ENCODE measurements at places on chromosomes 16 and 17.

- no peak for DNase-seq
These were observed 2.1 kb upstream of the CACNG1 start for GRCh38 chr17:67041941-67042899.

DNA sequence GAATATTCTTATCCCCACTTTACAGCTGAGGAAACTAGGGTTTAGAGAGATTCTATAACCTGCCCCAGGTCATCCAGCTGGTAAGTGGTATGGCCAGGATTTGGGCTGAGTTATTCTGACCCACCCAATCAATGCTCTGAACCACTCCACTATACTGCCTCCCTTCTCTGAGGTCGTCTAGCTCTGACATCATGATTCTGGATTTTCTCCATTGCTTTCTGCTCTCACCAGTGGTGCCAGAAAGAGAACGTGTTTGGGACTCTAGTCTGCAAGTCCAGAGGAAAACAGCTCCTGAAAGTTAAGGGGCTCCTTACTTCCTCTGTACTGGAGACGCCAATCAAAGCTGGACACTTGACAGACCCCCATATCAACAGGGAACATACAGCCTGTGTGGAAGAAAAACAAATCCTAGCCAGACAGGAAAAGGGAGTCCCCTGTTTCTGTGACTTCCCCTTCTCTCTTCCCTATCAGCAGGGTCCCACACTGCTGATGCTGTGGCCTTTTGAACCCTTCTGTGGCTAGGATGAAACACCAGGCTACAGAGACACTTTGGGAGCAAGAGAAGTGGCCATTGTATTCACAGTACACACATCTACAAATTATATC lies 6.0 kb upstream of the EZH1 start:
- DNase-seq: no peak

DNA sequence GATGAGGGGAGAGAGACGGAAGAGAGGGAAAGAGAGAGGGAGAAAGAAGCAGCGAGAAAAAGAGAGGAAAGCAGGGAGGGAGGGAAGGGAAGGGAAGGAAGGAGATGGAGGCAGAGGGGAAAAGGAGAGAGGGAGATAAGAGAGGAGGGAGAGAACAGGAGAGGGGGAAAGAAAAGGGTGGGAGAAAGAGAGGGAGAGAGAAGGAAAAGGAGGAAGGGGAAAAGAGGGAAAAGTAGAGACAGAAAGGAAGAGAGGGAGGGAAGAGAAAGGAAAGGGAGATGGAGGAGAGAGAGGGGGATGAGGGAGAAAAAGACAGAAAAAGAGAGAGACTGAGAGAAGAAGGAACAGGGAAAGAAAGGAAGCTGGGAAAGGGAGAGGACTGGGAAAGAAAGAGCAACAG lies 814.4 kb downstream of the CDH11 start:
- DNase-seq: no peak

DNA sequence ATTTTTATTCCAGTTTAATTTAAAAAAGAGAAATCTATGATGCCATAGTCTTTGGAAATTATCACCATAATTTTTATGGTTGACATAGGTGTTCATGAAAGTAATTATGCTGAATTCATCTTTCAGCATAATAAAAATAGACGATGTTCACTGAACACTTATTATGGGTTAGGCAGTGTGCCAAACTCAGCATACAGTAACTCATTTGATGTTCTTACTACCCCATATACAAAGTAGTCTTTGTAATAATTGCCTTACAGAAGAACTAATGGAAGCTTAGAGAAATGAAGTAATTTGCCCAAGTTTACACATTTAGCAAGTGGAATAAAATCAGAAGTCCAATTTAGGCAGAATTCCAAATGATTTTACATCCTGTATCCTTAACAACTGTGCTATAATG lies 852.2 kb upstream of the GOT2 start:
- no peak for DNase-seq

- no peak for DNase-seq
These were observed 180.5 kb downstream of the VPS53 start for GRCh38 chr17:534071-534691.

DNA sequence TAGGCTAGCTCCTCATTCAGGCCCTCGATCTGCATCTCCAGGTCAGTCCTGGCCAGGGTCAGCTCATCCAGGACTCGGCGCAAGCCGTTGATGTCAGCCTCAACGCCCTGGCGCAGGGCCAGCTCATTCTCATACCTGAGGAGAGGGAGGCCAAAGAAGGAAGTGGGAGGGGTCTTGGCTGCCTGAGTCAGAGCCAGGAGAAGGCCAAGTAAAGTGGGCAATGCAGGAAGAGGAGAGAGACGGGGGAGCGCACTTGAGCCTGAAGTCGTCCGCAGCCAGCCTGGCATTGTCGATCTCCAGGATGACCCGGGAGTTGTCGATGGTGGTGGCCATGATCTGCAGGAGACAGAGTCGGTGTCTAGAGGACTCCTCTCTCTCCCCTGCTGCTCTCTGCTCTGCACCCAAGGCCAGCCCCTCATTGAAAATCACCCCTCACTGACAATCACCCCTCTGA lies 1.8 kb downstream of the KRT15 start:
- no peak for DNase-seq

GRCh38 chr17:3660311-3660891 lies 8.0 kb downstream of the TAX1BP3 start:
- DNase-seq: no peak

DNA sequence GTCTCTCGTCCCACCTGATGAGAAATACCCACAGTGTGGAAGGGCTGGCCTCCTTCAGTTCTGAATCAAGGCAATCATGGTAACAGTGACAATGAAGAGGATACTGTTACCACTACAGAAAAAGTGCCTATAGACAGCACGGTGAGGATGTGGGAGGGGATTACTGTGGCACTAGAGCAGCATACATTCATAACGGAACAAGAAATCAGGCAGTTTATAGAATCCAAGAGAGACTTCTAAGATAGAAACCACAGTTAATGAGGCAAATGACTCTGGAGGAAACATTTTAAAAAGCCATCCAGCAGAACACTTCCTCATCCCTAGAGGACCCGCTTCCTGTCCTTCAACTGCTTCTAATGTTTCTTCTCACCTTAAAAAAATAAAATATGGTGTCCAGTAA lies 2.7 kb downstream of the RUSF1 start:
- no peak for DNase-seq

GRCh38 chr16:24124291-24124690 lies 131.8 kb upstream of the CACNG3 start:
- no peak for DNase-seq

GRCh38 chr17:36932694-36933511 lies 4.4 kb upstream of the LHX1 start:
- DNase-seq: no peak

DNA sequence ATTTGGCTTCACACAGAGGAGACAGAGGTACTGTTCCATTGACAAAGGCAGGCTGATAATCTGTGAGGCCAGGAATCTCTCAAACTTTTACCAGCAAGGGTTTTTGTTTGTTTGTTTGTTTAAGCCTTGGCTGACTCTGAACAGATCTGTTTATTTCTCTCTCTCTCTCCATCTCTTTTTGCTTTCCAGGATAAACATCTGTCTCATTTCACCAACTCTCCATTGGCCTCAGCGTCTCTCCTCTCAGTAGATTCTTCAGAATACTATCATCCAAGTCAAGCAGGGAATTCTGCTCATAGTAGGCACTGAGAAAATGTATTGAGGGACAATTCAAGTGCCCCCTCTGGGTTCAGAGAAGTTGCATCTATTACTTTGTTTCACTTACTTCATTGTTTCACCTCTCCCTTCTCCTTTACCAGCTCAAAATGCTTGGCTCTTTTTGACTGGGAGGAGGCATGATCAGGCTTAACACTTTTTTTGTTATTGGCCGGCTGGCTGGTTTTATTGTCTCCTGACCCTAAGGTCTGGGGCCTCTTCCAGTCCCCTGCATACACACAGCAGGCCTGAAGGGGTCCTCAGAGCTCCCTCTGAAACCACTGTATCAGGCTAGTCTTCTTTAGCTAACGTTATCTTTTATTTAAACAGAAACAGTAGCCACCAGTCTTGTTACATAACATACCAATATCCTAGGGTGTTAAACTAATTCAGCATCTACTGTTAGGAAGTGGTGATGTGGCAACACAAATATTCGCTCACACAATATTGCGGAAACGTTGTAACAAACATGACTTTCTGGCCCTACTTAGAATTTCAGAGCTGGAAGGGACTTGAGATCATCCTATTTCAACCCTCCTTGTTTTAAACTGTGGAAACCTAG lies 2.0 kb upstream of the YPEL2 start:
- DNase-seq: no peak

DNA sequence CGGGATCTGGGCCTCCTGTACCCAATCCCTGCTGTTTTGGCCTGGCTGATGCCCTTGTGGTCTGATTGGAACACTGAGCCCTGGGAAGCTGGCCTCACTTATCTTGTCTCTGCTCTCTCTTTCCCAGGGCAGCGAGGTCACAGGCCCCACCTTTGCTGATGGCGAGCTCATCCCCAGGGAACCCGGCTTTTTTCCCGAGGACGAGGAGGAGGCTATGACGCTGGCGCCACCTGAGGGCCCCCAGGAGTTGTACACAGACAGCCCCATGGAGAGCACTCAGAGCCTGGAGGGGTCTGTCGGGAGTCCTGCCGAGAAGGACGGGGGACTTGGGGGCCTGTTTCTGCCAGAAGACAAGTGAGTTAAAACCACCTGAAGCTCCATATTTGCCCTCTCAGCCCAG lies 126.0 kb downstream of the RAB11FIP4 start:
- no peak for DNase-seq

Measured in activated CD8-positive, alpha-beta memory T cell treated with anti-CD3 and anti-CD28 coated beads for 48 hours (primary cell).